ENCODE measurements at places on chromosomes 3 and 15.

- no peak for DNase-seq
Measured at GRCh38 chr3:101803939-101804338, 24.9 kb downstream of the NXPE3 start.

GRCh38 chr3:57646723-57647122 lies 46.2 kb downstream of the DENND6A start:
- DNase-seq, result no peak

DNA sequence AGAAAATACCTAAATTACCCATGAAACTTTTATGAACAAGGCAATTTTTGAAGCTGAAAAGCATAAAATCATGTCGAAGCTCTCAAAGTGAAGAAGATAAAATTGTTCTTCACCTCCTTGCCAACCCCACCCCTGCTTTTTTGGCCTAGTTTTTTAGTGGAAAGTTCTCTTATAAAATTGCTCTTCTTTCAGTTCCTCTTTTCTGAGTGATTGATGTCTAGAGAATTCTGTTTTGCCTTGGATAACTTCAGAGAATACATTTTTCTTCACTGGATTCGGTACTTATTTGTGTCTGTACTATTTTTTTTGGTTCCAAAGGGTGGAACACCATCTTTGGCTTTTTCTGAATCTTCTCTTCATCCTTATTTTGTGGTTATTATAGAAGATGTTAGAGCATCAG lies 25.0 kb upstream of the PYDC2 start:
- no peak for DNase-seq

- DNase-seq, result no peak
Measured at GRCh38 chr3:88150806-88151205, 1.0 kb downstream of the C3orf38 start.

DNA sequence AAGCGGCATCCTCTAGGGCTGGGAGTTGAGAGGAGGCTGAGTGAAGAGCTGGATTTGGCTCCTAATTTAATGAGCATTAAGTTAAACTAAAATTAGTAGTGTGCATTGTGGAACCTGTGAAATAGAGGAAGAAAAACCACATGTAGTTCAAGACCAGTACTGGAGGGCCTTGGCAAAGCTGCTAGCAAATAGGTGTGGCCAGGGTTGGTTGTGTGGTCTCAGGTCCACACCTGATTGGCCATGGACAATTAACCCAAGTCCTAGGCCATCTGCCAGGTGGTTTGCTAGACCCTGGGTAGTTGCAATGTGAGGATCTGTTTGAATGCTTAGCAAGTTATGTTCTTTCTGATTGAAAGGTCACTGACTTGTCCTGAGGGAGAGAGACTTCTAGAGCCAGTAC lies 275.5 kb downstream of the PDCD6IP start:
- no peak for DNase-seq

DNA sequence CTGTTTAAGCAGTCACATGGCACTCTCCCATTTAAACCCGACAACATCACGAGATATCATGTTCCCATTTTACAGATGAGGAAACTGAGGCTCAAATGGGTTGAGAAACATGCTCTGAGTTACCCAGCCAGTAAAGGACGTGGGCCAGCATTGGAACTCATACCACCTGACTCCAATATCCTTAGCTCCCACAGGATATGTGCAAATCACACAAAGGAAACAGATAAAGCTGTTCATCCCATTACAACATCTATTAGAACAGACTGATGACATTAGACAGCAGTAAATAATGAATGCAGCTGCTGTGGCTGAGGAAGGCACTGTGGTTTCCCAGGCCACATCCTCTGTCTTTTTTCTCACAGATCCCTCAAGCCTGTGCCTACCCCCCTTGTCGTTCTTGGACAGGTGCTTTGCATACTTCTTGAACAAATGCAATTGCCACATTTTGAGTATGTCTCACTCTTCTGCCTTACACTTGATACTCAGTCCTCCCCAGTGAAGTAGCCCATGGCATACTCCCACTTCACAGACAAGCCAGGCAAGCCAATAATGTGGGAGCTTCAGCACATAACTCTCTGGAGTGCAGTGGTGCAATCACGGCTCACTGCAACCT lies 17.7 kb downstream of the FRMD4B start:
- no peak for DNase-seq

GRCh38 chr3:79383402-79384012 lies 384.3 kb downstream of the ROBO1 start:
- no peak for DNase-seq

- no peak for DNase-seq
Measured at GRCh38 chr3:37642670-37643598, 218.7 kb upstream of the CTDSPL start.

GRCh38 chr15:83305704-83306291 lies 21.3 kb upstream of the BNC1 start:
- no peak for DNase-seq

GRCh38 chr3:118400886-118401285 lies 633.8 kb downstream of the IGSF11 start:
- DNase-seq, result no peak

- no peak for DNase-seq
Measured at GRCh38 chr3:148756311-148756710, 58.6 kb downstream of the AGTR1 start.

DNA sequence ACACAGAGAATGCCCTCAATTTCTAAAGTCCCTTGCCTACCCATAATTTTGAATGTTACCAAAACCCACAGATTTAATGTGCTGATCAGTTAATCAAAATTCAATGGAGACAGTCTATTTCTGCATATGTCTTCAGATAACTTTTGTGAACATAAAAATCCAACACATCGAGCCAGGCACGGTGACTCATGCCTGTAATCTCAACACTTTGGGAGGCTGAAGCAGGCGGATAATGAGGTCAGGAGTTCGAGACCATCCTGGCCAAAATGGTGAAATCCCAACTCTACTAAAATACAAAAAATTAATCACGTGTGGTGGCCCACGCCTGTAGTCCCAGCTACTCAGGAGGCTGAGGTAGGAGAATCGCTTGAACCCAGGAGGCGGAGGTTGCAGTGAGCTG lies 49.3 kb downstream of the PEAK1 start:
- no peak for DNase-seq

GRCh38 chr3:14509796-14510100 lies 30.4 kb downstream of the GRIP2 start:
- no peak for DNase-seq

GRCh38 chr3:113057117-113057516 lies 66.3 kb downstream of the GTPBP8 start:
- DNase-seq, result no peak

DNA sequence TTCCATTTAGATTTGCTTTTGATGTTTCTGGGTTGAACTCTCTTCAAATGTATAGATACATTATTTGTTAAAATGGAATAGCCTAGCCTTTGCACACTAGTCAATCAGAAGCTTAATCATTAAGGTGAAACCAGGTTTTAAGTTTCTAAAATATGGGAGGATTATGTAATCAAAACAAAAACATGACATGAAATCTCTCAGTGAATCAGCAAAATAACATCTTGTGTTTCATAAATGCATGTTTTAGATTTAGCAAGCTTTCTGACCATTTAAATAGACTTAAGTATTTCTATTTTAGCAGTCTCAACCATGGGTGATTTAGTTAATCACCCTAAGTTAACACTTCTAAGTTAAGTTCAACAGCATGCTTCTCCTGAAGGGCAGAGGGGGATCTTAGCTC lies 11.3 kb downstream of the GTF2E1 start:
- DNase-seq, result no peak

- no peak for DNase-seq
Measured at GRCh38 chr15:39503526-39503925, 77.4 kb upstream of the THBS1 start.

DNA sequence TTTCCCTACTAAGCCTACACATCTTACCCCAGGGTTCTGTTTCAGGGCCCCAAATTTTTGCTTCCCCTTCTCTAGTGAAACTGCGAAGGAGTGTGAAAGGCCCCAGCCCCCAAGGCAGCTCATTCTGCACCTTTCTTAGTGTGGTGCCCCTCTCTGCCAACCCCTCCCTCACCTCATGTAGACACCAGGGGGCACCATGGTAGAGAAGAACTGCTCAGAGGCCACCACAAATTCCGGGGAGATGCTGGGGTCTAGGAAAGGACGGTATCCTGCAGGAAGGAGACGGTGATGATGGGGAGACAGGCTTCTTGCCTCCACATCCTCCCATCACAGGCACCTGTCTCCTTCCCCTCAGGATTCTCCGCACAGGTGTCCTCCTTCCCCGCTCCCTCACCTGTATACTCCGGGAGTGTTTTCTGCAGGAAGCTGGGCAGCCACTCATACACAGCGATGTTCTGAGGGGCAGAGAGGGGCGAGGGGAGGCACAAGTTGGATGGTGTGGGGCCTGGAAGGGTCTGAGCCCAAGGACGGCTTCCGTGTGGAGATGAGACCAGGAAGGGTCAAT lies 3.6 kb downstream of the DUOX2 start:
- DNase-seq, result no peak

GRCh38 chr15:25375557-25375956 lies 63.3 kb downstream of the UBE3A start:
- DNase-seq, result no peak

DNA sequence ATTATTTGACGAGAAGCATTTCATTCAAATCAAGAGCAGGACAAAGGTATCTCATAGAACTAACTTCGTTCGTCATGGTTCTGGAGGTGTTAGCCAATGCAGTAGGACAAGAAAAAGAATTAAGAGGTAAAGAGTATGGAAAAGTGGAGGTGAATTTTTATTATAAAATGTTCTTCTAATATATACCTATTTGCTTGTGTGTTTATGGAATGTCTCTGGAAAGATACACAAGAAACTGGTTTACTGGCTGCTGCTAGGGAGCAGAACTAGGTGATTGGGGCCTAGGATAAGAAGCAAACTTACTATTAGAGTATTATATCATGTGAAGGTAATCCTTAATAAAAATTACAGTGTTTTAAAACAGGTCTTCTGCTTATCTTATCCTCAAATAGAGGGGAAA lies 30.9 kb upstream of the TATDN2 start:
- no peak for DNase-seq

DNA sequence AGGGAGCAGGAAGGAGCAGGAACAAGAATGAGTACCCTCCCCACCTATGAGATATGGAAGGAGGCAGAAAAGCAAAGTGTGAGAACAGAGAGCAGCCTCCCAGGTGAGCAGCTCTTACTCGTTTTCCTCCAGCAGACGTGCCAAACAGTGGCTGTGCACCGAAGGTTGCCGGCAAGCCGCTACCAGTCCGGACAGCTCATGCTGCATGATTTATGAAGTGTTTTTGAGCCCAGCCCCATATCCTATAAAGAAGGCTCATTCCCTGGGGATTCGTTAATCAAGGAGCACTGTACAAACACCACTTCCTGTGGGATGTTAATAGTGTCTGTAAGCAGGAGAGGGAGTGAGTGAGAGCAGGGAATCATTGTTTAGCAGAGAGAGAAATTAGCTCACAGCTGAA lies 118.3 kb upstream of the FOXB1 start:
- DNase-seq, result peak; percentile 2

GRCh38 chr3:57967590-57967989 lies 40.6 kb upstream of the FLNB start:
- no peak for DNase-seq

DNA sequence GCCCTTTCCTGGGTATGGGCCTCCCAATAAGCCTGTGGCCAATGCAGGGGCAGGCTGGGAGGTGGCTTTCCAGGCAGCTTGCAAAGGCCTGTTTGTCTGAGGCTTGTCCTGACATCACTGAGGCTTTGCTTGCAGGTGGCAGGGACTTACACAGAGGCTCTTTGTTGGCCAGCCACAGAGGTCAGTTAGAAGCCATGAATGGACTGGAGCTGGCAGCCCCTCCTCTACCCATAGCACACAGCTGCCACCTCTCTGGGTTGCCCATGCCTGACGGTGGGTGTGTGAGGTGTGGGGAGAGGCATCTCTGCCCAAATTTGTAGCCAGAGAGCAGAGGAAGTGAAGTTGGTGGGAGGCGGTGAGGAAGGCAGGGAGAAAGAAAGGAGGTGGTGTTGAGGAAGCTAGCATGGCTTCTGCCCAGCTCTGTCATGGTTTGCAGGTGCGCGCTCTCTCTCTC lies 17.1 kb downstream of the LIMD1 start:
- DNase-seq, result no peak

- DNase-seq, result no peak
Measured at GRCh38 chr3:52399131-52399530, 45.8 kb downstream of the SEMA3G start.

GRCh38 chr3:15796771-15797641 lies 773 bp downstream of the ANKRD28 start:
- DNase-seq, result no peak

- DNase-seq, result no peak
Measured at GRCh38 chr3:122458992-122459391, 43.1 kb upstream of the WDR5B start.

GRCh38 chr3:187902041-187902471 lies 156.8 kb upstream of the BCL6 start:
- DNase-seq, result no peak

DNA sequence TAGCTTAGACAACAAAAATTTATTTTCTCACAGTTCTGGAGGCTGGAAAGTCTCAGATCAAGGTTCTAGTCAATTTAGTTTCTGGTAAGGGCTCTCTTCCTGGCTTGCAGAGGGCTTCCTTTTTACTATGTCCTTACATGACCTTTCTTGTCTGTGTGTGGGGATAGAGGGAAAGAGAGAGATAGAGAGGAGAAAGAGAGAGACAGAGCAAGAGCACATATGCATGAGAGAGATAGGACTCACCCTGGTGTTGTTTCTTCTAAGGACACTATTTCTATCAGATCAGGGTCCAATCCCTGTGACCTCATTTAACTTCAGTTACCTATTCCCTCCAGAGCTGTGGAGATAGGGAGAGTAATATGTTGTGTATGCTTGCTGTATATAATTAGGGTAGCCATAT lies 44.9 kb upstream of the TEX9 start:
- no peak for DNase-seq

DNA sequence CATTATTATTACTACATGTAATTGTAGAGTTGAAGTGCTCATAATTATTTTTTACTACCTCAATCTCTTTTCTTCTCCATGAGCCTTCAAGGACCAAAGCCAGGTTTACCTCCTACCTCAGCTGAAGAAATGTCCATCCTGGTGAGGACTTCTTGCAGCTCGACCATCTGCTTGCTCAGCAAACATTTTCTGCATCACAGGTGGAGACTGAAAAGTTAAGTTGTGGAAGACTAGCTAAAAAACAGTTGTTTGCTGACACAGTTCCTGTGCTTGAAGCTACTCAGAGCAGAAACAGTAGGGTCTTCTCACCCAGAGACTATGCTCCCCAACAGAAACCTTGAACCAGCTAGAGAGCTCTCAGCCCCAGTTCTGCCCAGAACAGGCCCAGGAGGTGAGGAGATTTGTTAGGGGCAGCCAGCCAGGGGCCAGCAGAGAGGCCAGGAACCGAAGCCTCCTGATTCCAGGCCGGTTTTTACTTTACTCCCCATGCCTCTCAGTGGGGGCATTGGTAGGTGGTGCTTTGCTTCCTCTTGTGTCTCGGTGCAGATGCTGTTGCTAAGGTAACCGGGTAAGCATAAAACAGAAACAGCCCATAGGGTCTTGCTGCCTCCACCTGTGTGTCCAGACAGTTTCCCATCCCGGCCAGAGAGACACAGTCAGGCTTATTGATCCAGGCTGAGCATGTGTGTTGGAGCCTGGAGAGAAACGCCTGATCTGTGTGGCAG lies 54.9 kb downstream of the CCNL1 start:
- DNase-seq, result no peak

All from anterior cingulate cortex (tissue), 58 donors.